ENCODE measurements at places on chromosomes 2 and 18. TPM values are rescaled to one million over a fixed set of nuclear protein-coding genes. Genes with fewer than 3 reads are reported as not detected.

The KDM3A gene
- total RNA-seq, result 45.4 TPM

The RAD51AP2 gene
- 0.30 TPM for total RNA-seq

The IL36G gene
- total RNA-seq, result 0.32 TPM

The RAB12 gene
- total RNA-seq, result 58.1 TPM

The RBFA gene
- 32.1 TPM for total RNA-seq

The LBH gene
- 34.7 TPM for total RNA-seq

The SLC14A1 gene
- not detected for total RNA-seq

- no peak overlapping the region for H3K4me3 ChIP-seq
- no peaks in the 10 kb centered on the region for H3K36me3 ChIP-seq
- peaks cover 58% of the 10 kb centered on the region for H3K4me1 ChIP-seq
Measured at GRCh38 chr2:179440642-179441251, 176.1 kb upstream of the SESTD1 start.

DNA sequence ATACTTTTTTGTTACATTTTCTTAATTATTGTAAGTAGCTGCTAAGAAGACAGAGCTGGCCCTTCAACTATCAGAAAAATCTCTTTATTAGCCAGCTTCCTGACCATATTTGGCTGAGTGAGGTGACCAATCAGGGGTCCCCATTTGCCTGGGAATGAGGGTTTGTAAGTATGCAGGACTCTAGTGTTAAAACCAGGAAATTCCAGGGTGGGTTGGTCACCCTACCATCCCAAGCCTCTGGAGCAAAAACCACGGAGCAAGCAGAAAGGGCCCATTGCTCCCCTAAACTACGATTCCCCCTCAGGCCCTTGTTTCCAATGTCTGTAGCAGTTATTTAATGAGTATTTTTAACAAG, 165.6 kb upstream of the NCKAP5 start:
- no peak overlapping the region for H3K4me3 ChIP-seq
- H3K27me3 ChIP-seq, result no peaks in the 10 kb centered on the region
- H3K4me1 ChIP-seq, result no peaks in the 10 kb centered on the region

DNA sequence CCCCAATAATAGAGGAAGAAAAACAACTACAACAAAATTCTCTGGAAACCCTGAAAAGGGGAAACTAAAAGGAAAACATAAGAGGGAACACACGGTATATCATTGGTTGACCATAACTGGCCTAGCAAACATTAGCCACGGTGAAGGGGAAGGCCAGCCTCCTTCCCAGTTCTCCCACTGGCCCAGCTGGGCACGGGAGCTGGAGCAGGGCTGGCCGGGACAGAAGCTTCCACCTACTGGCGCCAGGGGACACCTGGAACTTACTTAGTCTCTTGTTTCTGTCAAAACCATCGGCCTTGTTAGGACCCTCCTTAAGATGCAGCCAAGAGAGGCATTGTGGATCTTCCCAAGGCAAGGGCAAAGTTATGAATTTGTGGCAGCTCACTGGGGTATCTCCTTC, 56.1 kb upstream of the DLGAP1 start:
- H3K27ac ChIP-seq, result no peak overlapping the region
- no peak overlapping the region for H3K4me3 ChIP-seq
- no peaks in the 10 kb centered on the region for H3K27me3 ChIP-seq
- H3K36me3 ChIP-seq, result peaks cover 6% of the 10 kb centered on the region
- H3K4me1 ChIP-seq, result no peaks in the 10 kb centered on the region

DNA sequence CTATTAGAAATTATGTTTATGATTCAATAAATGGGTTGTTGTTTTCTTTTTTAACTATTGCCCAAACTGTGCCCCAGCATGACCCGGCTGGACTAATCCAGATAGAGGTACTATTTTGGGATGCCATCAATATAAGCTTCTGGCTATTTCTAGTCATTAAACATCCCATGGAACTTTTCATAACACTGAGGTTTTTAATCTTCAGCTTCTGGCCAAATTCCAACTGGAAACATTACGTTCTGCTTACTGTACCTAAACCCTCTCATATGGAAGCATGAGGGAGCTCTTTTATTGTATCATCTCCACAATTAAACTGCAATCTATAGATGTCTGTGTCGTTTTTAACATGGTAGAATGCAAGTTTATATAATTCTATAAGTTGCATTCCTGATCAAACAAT, 674.7 kb downstream of the ARHGAP15 start:
- peaks cover 3% of the 10 kb centered on the region for H3K36me3 ChIP-seq
- no peak for DNase-seq
- H3K4me3 ChIP-seq, result no peak overlapping the region
- no peak overlapping the region for H3K27ac ChIP-seq

GRCh38 chr2:55047677-55048299, 2.5 kb downstream of the RTN4 start:
- peak overlapping the region; percentile 82 for H3K27ac ChIP-seq
- no peak for DNase-seq
- H3K27me3 ChIP-seq, result no peaks in the 10 kb centered on the region
- H3K36me3 ChIP-seq, result no peaks in the 10 kb centered on the region
- peaks cover 49% of the 10 kb centered on the region for H3K4me1 ChIP-seq

- no peaks in the 10 kb centered on the region for H3K27me3 ChIP-seq
- H3K4me3 ChIP-seq, result no peak overlapping the region
- H3K36me3 ChIP-seq, result no peaks in the 10 kb centered on the region
- H3K27ac ChIP-seq, result no peak overlapping the region
- no peak for DNase-seq
- H3K4me1 ChIP-seq, result no peaks in the 10 kb centered on the region
Measured at GRCh38 chr18:53789376-53790247, 434.9 kb downstream of the MBD2 start.

GRCh38 chr2:224293976-224294375, 107.9 kb downstream of the FAM124B start:
- DNase-seq, result no peak
- H3K36me3 ChIP-seq, result peaks cover 51% of the 10 kb centered on the region
- no peaks in the 10 kb centered on the region for H3K27me3 ChIP-seq
- peaks cover 15% of the 10 kb centered on the region for H3K4me1 ChIP-seq

DNA sequence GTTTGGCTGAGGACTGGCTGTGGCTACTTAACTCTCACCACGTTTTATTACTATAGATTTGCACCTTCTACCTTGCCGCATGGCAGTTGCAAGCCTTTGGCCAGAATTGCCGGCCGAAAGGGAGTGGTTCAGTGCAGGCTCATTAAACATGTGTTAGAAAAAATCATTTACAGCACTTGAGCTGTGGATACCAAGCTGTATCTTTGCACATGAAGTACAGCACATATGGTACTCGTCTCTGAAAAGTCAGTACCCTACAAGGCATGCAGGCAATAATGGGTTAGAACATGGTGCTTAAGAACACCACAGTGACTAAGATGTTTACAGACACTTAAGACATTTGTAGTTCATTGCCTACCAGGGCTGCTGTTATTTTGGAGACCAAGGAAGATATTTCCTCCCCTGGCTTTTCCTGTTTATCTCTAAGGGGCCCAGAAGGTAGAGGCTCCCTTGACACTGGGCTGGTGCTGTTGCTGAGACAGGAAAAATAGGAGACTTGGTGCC, 103.1 kb downstream of the ZNF532 start:
- peaks cover 54% of the 10 kb centered on the region for H3K4me1 ChIP-seq
- H3K27me3 ChIP-seq, result no peaks in the 10 kb centered on the region
- no peak for DNase-seq
- peaks cover 54% of the 10 kb centered on the region for H3K36me3 ChIP-seq

GRCh38 chr2:225100856-225101294, 58.6 kb upstream of the DOCK10 start:
- H3K27me3 ChIP-seq, result no peaks in the 10 kb centered on the region
- no peak overlapping the region for H3K4me3 ChIP-seq
- peaks cover 11% of the 10 kb centered on the region for H3K4me1 ChIP-seq

DNA sequence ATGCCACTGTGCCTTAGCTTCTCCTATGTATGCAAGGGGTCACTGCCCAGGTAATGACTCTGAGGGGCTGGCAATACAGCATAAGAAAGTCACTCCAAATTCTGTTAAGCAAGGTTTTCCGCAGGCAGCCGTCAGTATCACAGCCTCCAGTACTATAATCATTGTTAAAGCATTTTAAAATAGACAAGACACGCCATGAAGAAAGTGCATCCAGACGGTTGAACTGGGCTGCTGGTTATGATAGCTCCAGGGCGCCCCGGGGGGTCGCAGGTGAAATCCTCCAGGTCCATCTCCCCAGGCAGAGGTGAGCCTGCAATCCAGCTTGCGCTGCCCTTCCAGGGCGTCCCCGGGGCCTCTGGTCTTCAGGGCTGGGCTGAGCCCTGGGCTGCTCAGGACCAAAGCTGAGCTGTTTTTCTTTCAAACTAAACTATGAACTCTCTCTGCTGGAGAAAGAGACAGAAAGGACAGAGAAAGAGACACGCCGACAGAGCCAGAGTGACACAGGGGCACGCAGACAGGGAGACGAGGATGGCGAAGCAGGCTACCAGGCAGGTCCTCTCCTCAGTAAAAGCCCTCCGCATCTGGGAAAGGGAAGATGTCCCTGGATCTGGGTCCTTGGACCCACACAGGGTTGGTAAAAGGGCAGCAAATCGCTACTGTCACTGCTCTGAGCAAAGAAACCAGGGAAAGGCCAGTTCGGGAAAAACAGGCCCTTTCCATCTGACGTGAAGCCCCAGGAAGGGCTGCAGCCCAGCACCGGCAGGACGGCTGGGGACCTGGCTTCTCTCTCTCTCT, 2.1 kb upstream of the TWIST2 start:
- peaks cover 73% of the 10 kb centered on the region for H3K27me3 ChIP-seq
- DNase-seq, result no peak
- no peak overlapping the region for H3K27ac ChIP-seq
- H3K4me3 ChIP-seq, result peak overlapping the region; percentile 61

GRCh38 chr2:11808016-11808400, 61.6 kb downstream of the LPIN1 start:
- H3K4me3 ChIP-seq, result no peak overlapping the region
- no peaks in the 10 kb centered on the region for H3K27me3 ChIP-seq

GRCh38 chr2:120516679-120517314, 170.9 kb downstream of the INHBB start:
- H3K27ac ChIP-seq, result no peak overlapping the region
- no peaks in the 10 kb centered on the region for H3K36me3 ChIP-seq
- no peak for DNase-seq
- no peak overlapping the region for H3K4me3 ChIP-seq
- peaks cover 45% of the 10 kb centered on the region for H3K27me3 ChIP-seq
- H3K4me1 ChIP-seq, result peaks cover 5% of the 10 kb centered on the region
